Mesenteric fat pad (tissue), 1 donor: ENCODE measurements at places on chromosomes 2 and 18. TPM values are rescaled to one million over a fixed set of nuclear protein-coding genes. Genes with fewer than 3 reads are reported as not detected.
A peak's percentile ranks its signal among the peaks of the same experiment; 100 is the strongest.

The PLCD4 gene
- total RNA-seq = 1.0 TPM

The PSMG2 gene
- 73.0 TPM for total RNA-seq

DNA sequence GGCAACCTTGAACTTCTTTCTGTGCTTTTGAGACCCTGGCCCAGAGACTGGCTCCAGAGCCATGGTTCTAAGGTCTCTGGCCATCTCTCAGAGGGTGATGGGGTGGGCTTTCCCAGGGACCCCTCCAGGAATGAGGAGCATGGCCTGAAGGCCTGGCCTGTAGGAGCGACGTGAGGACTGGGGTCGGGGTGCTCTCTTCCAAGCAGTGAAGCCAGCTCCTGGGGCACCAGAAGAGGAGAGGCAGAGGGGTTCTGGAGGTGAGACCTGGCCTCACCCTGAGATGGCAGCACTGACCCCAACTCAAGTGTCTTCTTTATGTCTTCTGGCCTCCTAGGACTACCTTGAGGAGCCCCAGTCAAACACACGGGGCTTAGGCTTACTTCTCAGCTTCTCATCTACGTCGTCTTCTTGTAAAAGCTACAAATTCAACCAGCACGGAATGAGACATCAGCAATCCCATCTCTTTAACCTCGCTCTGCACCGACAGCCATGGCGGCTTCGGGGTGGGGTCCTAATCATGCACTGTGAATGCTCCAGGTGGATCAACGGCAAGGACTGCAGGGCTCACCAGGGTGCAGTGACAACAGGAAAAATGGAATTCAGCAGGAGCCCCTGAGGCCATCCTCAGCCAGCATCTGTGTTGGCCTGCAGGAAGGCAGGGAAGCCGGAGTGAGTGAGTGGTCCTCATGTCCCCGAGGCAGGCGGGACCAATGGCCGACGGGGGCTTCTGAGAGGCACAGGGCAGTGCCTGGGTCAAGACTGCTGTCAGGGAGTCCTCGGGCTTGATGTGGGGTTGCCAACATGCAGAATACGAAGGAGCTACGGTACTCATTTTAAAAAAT is 214.1 kb downstream of the HDAC4 start:
- DNase-seq = peak; percentile 59

The ERMN gene
- 0.32 TPM for total RNA-seq

- DNase-seq = no peak
These were observed 126.8 kb downstream of the ZNF516 start for GRCh38 chr18:76368271-76368670.

The GLI2 gene
- total RNA-seq = 4.1 TPM

DNA sequence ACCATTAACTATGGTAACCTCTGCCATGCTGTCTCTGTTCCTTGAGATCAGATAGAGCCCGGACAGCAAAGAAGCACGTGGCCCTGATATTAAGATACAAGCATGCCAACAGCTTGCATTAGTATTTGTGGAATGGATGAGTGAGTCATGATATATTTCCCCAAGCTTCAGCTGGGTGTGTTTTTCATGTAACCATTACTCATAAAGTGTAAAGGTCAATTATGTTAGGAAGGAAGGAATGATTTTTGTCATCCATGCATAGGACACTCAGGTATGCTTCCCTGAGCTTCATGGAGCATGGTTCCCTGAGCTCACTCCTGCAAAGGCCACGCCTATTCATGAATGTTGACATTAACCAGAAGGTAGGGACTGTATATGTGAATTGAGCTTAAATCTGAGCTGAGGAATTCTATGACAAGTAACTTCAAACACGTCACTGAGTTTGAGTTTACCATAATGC is 74.6 kb downstream of the ARL4C start:
- DNase-seq = no peak

The SLC38A11 gene
- total RNA-seq = 1.1 TPM

The DSEL gene
- 19.8 TPM for total RNA-seq

DNA sequence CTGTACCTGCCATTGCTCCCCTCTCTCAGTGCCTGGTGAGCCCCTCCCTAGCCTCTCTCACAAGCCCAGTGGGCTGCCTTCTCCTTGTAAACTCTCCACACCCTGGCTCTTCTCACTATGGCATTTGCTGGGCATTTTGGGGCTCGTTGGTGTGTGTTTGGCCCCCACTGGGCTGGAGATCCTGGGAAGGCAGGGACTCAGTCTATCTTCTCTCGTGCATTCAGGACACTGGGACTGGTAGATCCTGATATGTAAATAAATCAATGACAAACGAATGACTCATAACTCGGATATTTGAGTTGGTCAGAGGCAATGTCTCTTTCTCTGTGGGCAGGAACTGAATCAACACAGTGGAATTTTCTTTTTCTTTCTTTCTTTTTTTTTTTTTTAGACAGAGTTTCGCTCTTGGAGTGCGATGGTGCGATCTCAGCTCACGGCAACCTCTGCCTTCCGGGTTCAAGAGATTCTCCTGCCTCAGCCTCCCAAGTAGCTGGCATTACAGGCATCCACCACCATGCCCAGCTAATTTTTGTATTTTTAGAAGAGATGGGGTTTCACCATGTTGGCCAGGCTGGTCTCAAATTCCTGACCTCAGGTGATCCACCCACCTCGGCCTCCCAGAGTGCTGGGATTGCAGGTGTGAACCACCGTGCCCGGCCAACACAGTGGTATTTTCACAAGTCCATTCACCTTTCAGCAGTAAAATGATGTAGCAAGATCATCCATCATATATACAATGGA is 144.6 kb upstream of the SPRED2 start:
- no peak for DNase-seq

The OR6B2 gene
- not detected for total RNA-seq

The ZNF804A gene
- not detected for total RNA-seq

DNA sequence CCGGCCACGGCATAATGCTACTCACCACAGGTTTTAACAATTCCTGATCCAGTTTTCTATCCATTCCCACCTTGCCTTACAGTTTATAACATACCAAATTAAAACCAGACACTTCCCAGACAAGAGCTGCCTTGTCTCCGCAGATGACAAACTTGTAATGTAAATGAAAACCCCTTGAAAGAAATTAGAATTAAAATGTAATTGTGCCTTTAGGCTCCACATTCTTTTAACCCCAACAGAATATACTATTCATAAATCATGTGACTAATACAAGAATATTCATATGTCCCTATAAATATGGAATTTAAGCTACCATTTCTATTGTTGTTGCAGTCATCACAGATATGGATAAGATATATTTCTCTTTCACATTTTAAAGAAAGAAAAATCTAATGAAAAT is 69.9 kb upstream of the ZBTB14 start:
- DNase-seq = no peak

The MSH6 gene
- 31.2 TPM for total RNA-seq

The MARCHF7 gene
- 72.5 TPM for total RNA-seq

- no peak for DNase-seq
These were observed 82.5 kb downstream of the TCF7L1 start for GRCh38 chr2:85215448-85216401.

DNA sequence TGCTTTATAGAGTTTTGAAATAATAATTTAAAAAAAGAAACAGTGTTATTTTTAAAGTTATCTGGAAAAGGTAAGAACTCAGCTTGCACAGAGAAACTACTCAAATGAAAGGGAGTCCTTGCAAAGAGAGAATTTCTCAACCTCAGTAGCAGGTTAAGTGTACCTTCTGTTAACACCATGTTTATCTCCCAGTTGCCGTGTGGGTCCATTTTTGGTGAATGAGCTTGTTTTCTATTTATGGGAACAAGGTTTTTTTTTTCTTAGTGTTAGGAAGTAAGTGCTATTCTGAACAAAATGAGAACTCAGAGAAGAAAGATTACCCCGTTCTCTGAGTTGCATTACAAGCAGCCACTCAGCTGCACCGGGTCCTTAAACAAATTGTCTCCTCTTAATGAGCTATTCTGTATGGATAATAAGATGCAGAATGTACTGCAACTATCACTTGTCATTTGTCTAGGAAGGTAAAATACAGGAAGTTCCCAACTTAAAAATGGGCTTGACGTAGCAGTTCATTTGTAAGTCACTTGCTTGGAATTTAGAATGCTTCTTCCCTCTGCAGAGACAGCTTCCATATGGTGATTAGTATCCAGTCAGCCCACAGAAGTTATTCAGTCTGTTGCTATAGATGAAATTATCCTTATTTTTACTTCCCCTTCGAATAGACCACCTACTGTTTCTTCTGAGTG is 74.9 kb downstream of the LTBP1 start:
- no peak for DNase-seq

DNA sequence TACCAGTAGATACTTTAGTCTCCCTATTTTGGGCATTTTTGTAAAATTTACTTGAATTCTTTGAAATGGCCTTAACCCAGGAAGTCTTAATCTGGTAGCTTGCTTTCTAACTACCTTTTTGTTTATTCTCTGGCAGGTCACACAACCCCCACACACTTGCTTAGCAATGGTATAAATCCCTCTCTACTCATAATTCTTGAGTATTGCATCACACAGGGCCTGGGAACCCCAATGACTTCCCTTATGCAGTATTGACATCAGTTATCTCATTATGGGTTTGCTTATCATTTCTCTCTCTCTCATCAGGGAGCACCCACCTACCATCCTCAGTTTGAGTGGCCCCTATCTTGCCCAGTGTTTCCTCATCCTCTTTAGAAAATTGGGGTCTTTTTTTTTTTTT is 207.1 kb downstream of the KCNS3 start:
- no peak for DNase-seq

The CYRIA gene
- total RNA-seq = 22.4 TPM

The VAMP8 gene
- 73.3 TPM for total RNA-seq

The BCL11A gene
- total RNA-seq = 0.64 TPM

DNA sequence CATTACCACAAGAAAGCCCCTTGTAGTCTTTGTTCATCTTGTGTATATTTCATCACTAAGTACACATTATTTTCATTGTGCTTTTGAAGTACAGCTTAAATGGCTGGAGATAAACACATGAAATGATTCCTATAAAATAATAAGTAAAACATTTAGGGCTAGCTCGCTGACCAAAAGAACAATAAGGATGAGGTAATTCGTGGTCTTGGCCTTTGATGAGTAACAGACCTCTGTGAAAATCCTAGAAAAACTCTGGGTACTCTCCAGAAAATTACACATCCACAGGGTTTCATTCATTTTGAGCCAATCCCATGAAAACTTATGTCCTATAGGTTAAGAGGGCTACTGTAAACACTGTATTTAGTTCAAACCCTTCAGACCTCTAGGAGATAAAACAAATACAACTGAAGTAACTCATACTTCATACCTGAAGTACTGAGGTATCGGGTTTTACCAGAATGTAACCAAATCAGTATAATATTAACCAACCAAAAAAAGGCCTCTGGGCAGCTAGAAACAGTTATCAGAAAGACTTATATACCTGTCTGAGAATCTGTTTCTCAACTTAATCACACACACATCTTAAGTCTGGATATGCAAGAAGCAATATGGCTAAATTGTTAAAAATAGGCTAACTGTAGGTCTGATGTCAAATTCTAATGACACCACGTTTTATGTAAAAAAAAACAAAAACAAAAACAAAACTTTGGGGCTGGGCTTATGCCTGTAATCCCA is 31.0 kb downstream of the CFAP36 start:
- DNase-seq = no peak

GRCh38 chr2:181362561-181362960 is 94.6 kb upstream of the ITGA4 start:
- no peak for DNase-seq

DNA sequence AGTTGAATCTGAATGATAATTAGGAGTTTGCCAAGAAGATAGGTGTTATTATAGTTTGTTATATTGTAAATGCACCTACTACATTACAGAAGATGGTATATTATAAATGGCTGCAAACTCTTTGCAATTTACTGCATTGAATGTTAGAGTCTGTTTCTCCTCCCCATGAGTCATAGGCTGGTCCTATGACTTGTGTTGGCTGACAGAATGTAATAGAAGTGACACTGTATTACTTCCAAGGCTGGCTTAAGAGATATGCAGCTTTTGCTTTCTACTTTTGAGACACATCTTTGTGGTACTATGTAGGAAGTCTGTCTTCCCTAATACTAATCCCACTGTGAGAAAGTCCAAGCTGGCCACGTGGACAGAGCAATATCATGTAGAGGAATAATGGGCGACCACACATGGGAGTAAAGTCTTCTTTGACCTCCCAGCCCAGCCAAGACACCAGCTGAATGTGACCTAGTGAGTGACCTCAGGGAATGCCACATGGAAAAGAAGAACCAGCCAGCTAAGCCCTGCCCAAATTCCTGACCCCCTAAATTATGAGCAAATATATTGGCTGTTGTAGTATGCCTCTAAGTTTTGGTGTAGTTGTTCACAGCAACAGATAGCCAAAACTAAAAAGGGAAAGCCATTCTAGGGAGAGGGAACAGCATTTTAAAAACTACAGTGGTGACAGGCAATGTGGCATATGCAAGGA is 6.8 kb upstream of the DDX1 start:
- DNase-seq = no peak

DNA sequence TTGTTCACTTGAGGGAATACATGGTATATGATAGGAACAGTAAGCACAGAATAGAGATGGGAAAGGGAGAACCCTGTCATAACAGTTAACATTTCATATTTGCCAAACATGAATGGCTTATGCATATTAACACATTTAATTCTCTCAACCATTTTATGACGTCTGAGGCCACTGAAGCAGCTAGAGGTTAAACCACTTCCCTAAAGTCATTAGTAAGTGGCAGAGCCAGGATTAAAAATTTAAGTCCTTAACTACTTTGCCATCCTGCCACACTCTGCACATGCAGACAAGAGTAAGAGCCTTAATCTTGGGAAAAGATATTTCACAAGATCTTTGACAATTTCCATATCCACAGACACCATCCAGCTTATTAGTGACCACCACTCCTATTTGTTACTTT is 2.1 kb downstream of the LIPT1 start:
- no peak for DNase-seq

DNA sequence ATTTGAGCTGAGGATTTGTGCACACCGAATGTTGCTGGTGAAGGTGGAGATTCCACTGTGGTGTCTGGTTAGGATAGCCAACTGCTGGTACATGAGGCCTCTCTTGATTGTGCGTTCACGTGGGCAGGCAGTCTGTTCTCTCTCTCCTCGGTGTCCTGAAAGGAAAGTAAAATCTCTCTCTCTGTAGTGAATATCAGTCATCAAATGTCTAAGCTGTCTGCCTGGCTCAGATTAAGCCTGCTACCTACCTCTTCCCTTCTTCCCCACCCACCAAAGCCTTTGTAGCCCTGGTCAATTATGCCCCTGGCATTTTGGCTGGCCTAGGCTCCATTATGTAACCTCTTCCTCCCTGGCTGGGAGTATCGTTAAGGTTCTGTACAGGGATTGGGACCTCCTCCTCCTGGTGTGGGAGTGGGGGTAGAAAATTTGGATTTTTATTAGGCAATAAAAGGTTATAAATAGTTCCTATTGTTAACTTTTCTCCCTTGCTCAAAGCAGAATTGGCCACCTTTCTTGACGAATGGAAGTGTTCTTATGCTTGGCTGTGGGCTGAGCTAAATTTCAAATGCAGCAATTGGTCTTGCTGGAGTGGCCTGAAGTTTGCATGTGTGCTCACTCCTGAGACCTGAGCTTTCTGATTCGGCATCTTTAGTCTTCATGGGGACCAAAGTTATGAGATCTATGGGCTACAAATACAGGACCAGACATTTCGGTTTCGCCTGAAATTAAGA is 148.8 kb downstream of the WDSUB1 start:
- no peak for DNase-seq

- DNase-seq = no peak
These were observed 169.6 kb downstream of the KCNS3 start for GRCh38 chr2:18047896-18048657.
